ENCODE measurements at places on chromosomes 12 and 14.

DNA sequence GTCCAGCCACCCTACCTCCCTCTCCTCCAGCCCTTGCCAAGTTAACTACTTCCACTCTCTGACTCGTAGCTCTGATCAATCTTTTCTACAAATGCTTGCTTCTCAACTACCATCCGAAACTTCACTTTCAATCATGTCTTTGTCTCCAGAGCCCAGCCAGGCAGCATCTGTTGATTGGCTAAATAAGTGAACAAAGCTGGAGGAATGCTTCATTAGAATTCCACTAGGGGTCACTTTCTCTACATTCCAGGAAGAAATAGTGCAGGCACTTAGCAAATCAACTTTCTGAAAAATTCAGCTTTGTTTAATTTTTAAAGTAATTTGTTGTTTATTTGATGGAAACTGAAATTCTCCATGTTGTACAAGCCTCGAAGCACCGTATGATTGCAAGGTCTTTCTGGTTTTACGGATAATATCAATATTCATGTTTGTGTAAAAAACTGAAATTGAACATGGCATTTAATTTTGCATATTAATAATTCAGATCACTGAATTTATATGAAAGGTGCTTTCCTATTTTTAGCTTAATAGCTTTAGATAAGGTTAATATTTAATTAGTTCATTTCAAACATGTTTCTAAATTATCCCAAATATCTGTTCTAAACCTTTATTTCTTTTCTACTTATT lies 32.4 kb upstream of the HELB start:
- no peak for DNase-seq

- DNase-seq, result no peak
These were observed 92.5 kb downstream of the DPF3 start for GRCh38 chr14:72801381-72801812.

DNA sequence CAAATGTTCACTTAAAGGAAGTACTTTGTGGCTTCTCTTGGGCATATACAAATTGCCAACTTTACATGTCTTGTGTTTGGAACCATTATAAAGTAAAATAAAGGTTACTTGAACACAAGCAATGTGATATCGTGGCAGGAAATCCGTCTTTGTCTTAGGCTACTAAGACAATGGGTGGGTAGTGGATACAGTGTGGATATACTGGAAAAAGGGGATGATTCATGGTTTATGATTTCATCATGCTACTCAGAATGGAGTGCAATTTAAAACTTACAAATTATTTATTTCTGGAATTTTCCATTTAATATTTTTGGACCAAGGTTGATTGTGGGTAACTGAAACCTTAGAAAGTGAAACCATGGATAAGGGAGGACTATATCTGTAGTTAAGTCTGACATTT lies 48.4 kb downstream of the MYRFL start:
- no peak for DNase-seq

GRCh38 chr12:102950107-102950949 lies 7.1 kb upstream of the ASCL1 start:
- DNase-seq, result no peak

DNA sequence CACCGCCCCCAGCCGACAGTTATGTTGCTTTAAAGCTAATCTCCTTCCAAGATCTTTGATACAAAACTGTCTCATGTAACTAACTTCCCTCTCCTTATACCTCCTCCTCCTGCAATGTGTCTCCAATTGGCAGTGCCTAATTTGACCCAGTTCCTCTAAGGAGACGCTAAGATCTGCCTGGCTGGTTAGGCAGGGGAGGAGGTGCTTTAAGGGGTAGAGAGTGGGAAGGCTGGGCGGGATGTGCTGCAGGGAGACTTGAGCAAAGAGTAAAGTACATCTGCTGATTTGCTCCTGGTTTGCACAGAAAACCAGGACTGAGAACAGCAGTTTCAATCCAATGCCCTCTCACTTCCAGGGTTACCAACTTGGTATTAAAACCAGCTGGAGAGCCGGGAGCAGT lies 7.4 kb upstream of the IKZF4 start:
- DNase-seq, result no peak

DNA sequence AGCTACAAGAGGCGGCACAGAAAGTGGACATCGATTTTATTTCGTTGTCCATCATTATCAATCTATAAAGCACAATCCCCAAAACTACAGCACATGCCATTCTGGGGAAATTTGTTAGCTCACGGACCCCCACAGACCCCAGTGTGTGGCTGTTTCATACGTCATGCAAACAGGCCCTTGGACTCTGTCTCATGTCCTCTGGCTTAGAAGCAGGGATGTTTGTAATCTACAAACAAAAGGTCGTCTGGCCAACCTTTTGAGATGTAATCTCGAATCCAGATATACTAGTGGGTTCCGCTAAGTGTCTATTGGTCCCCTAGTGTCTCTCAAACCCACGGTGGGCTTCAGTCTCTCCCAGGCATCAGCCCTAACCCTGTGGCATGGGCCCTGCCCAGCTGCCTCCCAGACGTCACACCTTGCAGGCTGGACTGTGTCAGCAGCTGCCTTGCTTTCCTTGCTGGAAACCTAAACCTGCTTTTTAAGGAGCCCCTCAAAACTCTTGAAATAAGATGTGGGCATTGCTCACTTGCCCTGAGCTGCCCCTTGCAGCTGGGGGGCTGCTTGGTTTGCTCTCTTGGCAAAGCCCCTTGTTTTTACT lies 220.8 kb downstream of the ZFP36L1 start:
- DNase-seq, result no peak

DNA sequence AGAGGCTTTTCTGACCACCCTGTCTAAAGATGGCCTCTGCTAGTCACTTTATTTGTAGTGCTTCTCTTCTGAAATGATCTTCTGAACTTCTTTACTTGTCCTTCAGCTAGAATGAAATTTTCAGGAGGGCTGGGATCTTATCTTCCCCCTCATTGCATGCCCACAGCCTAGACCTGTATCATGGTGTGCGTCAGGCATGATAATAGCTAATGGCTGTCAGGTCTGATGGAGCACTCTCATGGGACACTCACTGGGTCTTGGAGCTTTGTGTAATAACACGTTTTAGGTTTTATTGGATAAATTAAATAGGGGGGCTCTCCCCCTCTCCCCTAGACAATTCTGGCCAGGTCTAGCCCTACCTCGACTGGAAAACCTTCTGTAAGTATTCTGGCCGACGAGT lies 97.1 kb upstream of the NRXN3 start:
- no peak for DNase-seq

- no peak for DNase-seq
These were observed 33.5 kb upstream of the SPIC start for GRCh38 chr12:101441461-101442224.

- DNase-seq, result no peak
These were observed 114.1 kb upstream of the FKBP4 start for GRCh38 chr12:2680676-2681039.
